ENCODE measurements at places on chromosomes 4 and X. TPM values are rescaled to one million over a fixed set of nuclear protein-coding genes. Genes with fewer than 3 reads are reported as not detected.

- DNase-seq = no peak
- no peaks in the 10 kb centered on the region for H3K27me3 ChIP-seq
- H3K27ac ChIP-seq = no peak overlapping the region
- H3K4me3 ChIP-seq = no peak overlapping the region
These were observed 67.6 kb upstream of the SLC7A3 start for GRCh38 chrX:70998411-70999027.

DNA sequence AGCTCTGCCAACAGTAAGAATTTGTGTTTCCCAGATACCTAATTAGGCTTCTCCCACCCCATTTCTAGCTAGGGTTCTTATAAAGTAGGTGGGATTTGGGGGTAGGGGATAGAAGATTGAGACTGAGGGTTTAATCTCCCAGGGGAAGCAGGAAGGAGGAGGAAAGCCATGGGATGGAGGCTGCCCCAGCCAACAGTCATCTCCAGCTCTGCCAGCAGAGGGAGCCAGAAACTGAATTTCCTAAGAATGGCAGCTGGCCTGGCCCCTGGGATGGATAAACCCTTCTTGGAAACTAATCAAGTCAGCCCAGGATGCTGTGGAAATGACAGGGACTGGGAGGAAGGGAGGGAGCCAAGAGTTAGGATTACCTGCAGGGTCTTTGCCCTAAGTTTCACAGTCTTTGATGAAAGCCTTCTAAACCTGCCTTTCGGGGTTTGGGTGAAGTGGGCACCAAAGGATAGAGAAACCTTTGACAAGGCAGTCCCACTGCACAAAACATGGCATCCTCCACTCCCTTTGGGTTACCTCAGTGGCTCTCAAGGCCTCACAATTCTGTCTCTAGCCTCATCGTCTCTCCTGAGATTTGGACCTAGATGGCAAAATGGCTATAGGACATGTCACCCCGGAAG lies 6.7 kb upstream of the ERCC6L start:
- no peaks in the 10 kb centered on the region for H3K4me1 ChIP-seq
- no peaks in the 10 kb centered on the region for H3K27me3 ChIP-seq
- H3K4me3 ChIP-seq = no peak overlapping the region
- no peak overlapping the region for H3K27ac ChIP-seq

GRCh38 chr4:21507439-21507838 lies 441.1 kb downstream of the KCNIP4 start:
- no peak for DNase-seq
- no peak overlapping the region for H3K27ac ChIP-seq
- H3K4me3 ChIP-seq = no peak overlapping the region

DNA sequence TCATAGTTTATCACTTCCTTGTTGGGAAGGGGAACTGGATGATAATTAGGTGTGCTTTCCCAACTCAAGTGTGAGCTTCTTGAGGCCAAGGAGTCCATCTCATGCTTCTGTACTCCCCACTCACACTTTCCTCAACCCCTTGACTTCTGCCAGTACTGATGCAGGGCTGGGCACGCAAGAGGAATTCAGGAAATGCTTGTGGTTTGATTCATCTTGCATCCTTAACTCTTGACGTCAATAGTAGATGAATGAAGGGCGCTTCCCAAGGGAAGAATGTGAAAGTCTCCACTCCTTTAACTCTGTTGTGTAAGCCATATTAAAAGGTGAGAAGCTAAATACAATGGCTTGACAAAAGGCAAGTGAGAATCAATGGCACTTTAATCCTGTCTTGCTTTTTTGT lies 101.8 kb downstream of the AGTR2 start:
- no peaks in the 10 kb centered on the region for H3K36me3 ChIP-seq
- H3K4me1 ChIP-seq = no peaks in the 10 kb centered on the region
- no peaks in the 10 kb centered on the region for H3K27me3 ChIP-seq

DNA sequence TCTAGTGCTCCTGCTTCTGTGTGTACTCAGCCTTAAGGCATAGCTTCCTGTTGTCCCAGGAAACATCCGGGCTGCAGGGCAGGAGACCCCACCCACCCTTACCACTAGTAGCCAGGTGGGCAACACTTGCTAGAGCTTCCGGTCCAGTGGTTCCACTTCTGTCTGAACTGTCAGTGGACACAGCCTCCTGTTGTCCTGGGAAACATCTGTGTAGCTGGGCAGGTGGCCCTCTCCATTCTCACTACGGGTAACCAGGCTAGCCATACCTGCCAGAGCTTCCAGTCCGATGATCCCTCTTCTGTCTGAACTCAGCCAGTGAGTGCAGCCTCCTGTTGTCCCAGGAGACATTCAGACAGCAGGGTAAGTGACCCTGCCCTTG lies 372.2 kb downstream of the INPP4B start:
- H3K27ac ChIP-seq = no peak overlapping the region
- no peak for DNase-seq
- H3K36me3 ChIP-seq = no peaks in the 10 kb centered on the region
- no peak overlapping the region for H3K4me3 ChIP-seq
- H3K4me1 ChIP-seq = no peaks in the 10 kb centered on the region

DNA sequence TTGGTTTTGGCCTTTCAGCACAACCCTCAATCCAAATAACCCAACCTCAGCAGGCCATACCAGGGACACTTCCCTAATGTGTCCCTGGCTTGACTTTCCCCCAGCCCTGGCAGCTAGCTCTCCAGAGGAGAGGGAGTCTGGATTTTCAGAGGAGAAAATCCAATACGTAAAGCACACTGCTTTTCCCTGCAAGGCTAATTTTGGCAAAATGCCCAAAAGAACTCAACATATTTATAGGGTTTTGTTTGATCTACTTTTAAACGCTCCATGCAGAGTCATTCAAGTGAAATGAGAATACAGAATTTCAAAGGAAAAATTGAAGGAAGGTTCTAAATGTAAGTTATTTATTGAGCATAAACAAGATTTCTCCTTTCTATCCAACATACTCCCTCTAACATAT lies 167.2 kb downstream of the SH3KBP1 start:
- H3K27me3 ChIP-seq = no peaks in the 10 kb centered on the region
- peaks cover 12% of the 10 kb centered on the region for H3K36me3 ChIP-seq
- no peak for DNase-seq
- H3K4me1 ChIP-seq = peaks cover 10% of the 10 kb centered on the region
- no peak overlapping the region for H3K27ac ChIP-seq

- H3K27ac ChIP-seq = no peak overlapping the region
- DNase-seq = no peak
- H3K27me3 ChIP-seq = no peaks in the 10 kb centered on the region
- H3K4me3 ChIP-seq = no peak overlapping the region
- no peaks in the 10 kb centered on the region for H3K4me1 ChIP-seq
These were observed 653.9 kb upstream of the MAGEB2 start for GRCh38 chrX:29561417-29561816.

- DNase-seq = no peak
- no peak overlapping the region for H3K27ac ChIP-seq
- no peak overlapping the region for H3K4me3 ChIP-seq
- no peaks in the 10 kb centered on the region for H3K36me3 ChIP-seq
- no peaks in the 10 kb centered on the region for H3K4me1 ChIP-seq
These were observed 377.5 kb downstream of the KCNIP4 start for GRCh38 chr4:21571100-21571499.

Gene TMPRSS11F
- not detected for total RNA-seq

Gene DKK2
- total RNA-seq = not detected

Gene BEND2
- not detected for total RNA-seq

Gene PRICKLE3
- 13.8 TPM for total RNA-seq

Gene NLGN3
- total RNA-seq = 0.67 TPM

Measured in activated B cell treated with CpG ODN at 0.5 μM for 24 hours (primary cell).